ENCODE measurements at places on chromosomes 3 and 15.

GRCh38 chr15:24819680-24820079, 135.1 kb upstream of the SNRPN start:
- DNase-seq, result no peak

DNA sequence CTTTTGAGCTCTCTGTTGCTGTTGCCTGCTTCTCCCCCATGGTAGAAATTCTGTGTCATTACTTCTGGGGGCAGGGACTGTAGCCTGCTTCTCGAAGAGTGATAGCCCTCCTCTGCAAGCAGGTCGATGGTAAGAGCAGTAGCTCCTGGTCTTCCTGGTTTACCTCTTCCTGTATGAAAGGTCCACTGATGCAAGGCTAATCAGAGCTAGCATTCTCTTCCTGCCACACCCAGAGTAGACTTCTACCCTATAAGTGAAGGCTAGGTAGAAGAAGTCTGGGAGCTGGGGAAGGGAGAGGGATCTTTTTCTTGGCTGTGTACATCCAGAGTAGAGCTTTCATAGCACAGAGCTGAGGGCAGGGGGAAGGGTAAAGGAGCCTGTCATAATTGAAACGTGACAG, 357.0 kb downstream of the SQOR start:
- no peak for DNase-seq

- DNase-seq, result no peak
Measured at GRCh38 chr3:194711286-194711685, 25.6 kb downstream of the FAM43A start.

GRCh38 chr3:38102444-38102814, 34.5 kb downstream of the ACAA1 start:
- no peak for DNase-seq

DNA sequence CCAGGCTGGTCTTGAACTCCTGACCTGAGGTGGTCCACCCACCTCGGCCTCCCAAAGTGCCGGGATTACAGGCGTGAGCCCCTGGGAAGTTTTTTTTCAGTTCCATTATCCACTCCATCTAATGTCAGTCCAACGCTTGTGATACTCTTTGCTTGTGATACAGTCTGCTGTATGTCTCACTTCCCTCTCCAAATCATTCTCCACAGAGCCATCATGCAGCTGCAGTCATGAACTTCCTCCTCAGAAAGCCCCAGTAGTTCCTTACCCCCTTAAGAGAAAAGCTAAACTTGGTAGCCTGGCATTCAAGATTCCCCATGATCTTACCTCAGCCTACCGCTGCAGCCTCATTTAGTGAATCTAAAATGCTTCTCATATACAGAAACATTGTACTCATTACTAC, 2.3 kb downstream of the ARPC4 start:
- no peak for DNase-seq

DNA sequence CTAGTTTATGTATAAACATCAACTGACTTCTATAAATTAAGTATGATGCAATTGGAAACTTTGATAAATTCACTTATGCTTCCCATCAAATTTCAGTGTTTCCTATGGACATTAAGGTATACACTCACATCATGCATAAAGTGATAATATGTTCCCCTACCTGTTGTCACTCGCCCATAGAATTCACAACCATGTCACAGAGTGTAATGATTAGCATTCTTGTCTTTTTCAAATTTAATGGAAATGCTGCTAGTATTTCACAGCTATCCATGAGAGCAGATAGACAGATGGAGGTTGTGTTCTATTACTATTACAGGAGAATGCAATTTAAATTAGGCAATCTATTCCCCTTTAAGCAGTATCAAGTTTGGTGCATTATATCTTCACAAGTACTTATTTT, 984 bp downstream of the PLSCR4 start:
- no peak for DNase-seq

- DNase-seq, result no peak
Measured at GRCh38 chr3:61574854-61575253, 13.5 kb downstream of the PTPRG start.

DNA sequence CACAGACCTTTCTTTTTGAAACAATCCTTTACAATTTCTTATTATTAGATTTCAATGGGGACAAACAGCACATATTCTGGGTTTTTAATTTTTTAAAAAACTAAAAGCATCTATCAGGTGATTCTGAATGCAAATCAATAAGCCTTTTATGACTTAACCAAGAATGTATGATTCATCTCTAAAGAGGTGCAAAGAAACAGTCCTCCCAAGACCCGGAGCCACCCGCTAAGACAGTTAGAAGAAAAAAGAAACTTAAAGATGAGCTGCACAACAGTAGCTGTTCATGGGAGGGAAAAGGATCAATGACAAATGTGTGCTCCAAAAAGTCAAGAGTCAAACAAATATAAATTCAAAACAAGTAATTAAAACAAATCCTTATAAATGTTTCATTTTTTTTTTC, 319.5 kb downstream of the THSD4 start:
- no peak for DNase-seq

- DNase-seq, result peak; percentile 14
Measured at GRCh38 chr3:124202754-124203153, 210.8 kb upstream of the ROPN1 start.

DNA sequence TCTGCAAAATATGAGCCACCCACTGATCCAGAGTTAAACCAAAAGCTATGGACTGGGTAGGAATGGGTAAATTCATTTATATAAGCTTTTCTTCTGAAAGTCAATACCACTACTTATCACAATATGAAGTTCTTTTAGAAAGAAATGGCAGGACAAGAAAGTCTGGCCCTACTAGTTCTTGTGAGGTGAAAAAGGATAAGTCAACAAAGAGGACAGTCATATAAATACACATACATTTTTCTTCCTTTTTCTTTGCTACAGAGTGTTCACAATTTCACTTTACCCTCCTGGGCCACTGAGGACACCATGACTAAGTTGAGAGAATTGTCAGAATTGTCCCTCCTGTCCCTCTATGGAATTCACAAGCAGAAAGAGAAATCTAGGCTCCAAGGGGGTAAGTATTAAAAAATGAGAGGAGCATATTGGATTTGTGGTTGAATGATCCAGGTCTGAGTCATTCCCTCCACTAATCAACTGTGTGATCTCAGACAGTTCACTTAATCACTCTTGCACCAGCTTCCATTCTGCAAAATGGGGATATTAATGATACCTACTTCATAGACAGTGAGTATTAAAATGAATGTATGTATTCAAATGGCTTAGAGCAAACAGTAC, 27.6 kb downstream of the ACP3 start:
- DNase-seq, result no peak

GRCh38 chr3:178244733-178245709, 291.2 kb upstream of the KCNMB2 start:
- no peak for DNase-seq

- no peak for DNase-seq
Measured at GRCh38 chr3:117018655-117019054, 309.1 kb downstream of the TUSC7 start.

DNA sequence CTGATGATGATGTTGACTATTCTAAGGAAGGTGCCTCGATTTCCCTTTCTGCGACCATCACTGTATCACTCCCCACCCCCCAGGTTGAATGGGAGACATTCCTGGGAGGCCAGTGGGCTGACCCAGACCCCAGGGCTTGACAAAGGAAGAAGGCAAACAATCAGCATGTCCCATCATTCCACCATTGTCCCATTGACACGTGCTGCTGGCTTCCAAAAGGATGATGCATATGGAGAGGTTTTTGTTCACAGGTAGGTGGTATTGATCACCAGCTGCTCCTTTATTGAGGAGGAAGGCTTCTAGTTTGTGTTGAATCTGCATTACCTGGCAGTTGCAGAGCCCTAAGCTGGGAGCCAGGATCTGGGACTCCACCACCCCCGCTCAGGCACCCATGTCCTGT, 30.4 kb downstream of the RASGRF1 start:
- DNase-seq, result no peak

GRCh38 chr3:104781112-104781511, 585.6 kb upstream of the ALCAM start:
- no peak for DNase-seq

GRCh38 chr3:173396191-173397041, 1.1 kb upstream of the NLGN1 start:
- peak; percentile 30 for DNase-seq

DNA sequence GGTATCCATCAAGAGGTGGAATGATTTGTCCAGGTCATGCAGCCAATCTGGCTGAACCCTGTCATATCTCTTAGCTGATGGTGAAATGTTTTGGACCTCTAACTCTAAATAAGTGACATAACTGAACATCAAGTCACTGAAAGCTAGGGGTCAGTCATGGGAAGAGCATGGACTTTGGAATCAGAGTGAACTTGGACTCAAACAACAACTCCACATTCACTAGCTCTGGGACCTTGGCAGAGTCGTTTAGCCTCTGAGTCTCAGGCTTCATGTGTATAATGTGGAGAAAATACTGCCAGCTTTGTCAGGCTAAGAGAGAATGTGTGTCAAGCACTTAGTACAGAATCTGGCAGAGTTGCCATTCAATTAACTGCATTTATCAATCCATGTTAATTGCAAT, 557.8 kb upstream of the CFAP20DC start:
- no peak for DNase-seq

DNA sequence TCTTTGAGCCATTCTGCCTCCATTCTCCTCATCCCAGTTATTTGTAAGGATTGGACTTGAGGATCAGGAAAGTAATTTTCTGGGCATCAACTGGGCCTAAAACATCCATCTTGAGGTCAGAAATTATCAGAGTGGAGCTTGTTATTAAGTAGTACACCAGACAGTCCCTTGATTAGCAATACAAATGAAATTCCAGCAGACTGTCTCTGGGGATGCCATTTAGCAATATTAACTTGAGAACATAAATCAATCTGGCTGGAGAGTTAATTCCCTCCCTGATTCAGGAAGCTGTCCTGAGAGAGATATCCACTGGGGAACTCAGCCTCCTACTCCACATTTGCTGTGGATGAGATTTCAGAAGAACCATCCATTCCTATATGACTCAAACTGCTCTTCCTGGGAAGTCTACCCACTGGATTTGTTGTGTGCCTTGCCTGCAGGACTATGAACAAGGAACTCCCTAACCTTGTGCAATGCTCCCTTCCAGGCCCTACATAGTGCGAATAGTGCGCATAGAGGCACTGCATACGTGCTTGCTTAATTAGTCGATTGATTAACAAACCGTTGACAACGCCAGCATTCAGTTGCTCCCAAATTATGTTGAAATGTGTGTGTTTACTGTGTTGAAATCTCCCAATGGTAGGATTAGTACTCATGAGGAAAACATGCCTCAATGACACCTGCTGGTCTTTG, 36.1 kb upstream of the MTMR14 start:
- no peak for DNase-seq

DNA sequence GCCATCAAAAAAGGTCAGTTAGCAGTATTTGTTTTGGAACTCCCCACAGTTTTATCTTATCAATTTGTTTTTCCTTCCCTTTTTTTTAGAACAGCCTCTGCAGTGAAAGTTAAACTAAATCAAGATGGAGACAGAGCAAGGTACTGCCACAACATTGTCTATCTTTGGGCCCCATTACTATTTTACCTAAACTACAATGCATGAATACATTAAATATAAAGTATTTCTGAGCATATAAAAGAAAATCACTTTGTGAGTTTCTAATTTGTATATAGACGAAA, 139.5 kb downstream of the MEIS2 start:
- DNase-seq, result no peak

- no peak for DNase-seq
Measured at GRCh38 chr15:64597477-64597822, 137.1 kb downstream of the ZNF609 start.

DNA sequence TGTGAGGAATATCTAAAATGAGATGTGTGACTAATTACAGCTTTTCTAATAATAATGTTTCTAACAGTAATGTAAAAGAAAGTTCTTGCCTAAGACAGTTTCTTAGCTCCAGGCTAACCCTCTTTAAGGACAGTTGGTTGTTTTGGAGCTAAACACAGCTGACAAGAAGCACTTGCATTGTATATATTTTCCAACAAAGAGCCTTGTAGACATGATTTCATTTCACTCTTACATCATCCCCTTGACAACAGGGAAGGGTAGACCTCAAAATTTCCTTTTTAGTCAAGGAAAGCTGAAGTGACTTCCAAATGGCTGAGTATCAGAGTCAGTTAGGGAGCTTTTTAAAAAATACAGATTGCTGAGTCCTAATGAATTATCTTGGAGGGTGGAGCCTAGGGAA, 4.1 kb downstream of the ARID3B start:
- no peak for DNase-seq

DNA sequence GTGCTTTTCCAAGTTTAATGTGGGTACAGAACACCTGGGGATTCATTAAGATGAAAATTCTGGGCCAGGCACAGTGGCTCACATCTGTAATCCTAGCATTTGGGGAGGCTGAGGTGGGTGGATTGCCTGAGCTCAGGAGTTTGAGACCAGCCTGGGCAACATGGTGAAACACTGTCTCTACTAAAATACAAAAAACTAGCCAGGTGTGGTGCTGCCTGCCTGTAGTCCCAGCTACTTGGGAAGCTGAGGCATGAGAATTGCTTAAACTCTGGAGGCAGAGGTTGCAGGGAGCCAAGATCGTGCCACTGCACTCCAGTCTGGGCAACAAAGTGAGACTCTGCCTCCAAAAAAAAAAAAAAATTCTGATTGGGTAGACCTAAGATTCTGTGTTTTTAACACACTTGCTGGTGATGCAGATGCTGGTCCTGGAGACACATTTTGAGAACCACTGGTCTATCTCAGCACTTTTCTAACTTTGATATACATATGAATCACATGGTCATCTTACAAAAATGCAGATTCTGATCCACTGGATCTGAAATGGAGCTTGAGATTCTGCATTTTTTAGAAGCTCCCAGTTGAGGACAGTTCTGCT, 223.8 kb upstream of the SATB1 start:
- no peak for DNase-seq

DNA sequence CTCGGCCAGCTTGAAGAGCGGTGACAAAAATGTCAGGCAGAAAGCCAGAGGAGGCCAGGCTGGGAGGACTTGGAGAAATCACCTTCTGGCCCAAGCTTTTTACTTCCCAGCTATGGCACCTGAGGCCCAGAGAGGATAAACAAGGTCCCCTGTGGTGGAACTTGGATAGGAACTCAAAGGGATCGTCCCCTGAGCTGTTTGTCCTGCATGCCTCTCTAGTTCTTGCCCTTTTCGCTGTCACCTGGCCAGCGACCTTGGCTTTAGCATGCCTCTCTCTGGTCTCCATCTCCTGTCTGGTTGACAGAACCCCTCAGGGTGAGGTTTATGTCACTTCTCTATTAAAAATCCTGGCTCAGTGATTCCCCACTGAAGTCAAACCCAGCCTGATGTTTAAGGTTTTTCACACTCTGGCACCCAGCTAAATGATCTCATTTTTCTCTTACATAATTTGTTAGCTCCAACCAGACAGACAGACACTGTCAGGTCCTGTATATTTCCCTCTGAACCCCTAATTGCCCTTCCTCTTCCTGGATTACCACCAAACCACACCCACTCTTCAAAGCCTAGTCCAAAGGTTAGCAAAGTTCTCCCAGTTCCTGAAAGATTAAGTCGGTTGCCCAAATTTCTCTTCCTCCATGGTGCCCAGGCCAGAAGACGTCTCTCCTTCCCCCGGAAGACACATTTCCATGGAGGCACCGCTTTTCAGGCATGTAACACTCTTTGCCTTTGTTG, 169.1 kb downstream of the FAM43A start:
- DNase-seq, result no peak

- no peak for DNase-seq
Measured at GRCh38 chr3:24641628-24642027, 147.0 kb upstream of the THRB start.

GRCh38 chr3:113685124-113685523, 11.3 kb downstream of the USF3 start:
- DNase-seq, result no peak

All from cerebellum (tissue), 4 donors.